Activated T-cell treated with anti-CD3 and anti-CD28 coated beads, Interleukin-2, amount 50 U/mL, for 24 hours (primary cell): ENCODE measurements at places on chromosomes 2 and 18.
A peak's percentile ranks its signal among the peaks of the same experiment; 100 is the strongest.

- H3K27me3 ChIP-seq, result no peaks in the 10 kb centered on the region
- DNase-seq, result no peak
- no peak overlapping the region for H3K27ac ChIP-seq
- no peak overlapping the region for H3K4me3 ChIP-seq
- no peaks in the 10 kb centered on the region for H3K4me1 ChIP-seq
- H3K36me3 ChIP-seq, result no peaks in the 10 kb centered on the region
These were observed 76.6 kb upstream of the GRB14 start for GRCh38 chr2:164697688-164698461.

- no peak for DNase-seq
- H3K27ac ChIP-seq, result no peak overlapping the region
- no peaks in the 10 kb centered on the region for H3K4me1 ChIP-seq
- no peak overlapping the region for H3K4me3 ChIP-seq
These were observed 61.5 kb downstream of the BARD1 start for GRCh38 chr2:214747992-214748391.

DNA sequence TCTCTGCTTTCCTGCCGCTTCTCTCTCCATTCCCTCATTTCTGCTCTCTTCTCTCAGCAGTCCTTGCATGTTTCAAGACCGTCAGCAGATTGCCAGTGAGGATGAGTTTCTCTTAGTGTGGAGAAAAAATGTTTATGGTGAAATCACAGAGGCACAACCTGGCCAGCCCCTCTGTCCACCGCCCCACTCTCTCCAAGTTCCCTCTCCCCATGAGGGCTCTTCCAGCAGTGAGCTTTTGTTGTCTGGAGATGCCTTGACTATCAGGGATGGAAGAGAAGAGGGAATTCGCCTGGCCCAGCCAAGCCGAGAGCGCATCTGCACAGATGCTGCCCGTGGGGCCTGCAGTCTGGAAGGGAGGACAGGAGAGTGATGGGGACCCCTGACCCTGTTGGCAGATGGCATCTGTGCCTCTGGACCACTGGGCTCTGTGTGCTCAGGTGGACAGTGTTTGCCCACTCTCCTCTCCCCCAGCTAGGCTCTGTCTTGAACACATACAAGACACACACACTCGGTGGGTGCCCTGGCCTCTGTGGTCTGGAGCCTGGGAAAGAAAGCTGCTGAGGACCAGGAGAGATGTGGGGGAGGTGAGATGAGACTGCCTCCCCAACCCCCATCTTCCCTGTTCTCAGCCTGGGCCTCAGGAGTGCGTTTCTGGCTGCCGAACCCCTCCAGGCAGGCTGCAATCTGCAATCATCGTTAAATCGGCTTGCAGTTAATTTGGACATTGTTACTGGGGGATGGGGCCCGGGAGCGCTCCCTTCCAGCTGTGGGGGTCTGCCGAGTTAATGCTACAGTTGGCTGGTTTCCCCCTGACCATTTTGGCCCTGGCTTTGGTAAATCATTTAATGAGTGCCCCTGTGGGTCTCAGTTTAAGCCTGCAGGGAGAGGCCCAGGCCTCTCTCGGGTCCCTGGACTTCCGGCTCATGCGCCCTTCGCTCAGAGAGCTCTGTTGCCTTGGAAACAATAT is 4.5 kb downstream of the ITM2C start:
- peaks cover 67% of the 10 kb centered on the region for H3K4me1 ChIP-seq
- H3K4me3 ChIP-seq, result no peak overlapping the region
- peaks cover 8% of the 10 kb centered on the region for H3K27me3 ChIP-seq

DNA sequence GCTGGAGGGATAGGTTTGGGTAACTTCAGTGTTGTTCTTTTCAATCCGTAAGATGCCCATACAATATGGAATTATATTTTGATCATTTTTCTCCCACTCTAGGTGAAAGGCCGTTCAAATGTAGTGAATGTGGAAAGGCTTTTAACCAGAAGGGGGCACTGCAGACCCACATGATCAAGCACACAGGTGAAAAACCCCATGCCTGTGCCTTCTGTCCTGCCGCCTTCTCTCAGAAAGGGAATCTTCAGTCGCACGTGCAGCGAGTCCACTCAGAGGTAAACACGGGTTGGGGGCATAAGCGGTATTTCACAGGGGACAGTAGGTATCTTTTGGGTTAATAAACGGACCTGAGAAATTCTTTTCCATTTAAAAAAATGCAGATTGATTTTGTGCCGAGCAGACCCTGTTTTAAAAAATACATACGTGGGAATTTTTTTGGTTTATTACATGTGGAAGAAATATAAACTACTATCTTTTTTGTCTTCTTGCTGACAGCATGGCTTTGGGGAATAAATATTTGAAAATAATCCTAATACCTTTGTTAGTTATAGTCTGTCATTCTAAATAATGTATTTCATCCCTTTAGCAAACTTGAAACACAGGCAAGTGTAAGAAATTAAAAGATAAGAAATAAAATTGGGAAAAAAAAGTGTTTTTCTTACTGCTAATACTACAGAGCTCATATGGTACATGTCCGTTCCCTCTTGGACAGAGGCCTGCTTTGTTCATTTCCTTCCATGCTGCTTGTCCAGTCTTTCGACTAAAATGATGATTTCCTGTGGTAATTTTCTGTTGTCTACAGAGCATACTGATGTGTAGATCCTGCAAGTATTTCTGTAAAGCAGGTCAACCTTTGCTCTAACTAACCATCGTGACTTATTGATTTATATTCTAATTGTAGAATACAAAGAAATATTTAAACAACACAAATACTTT is 53.3 kb downstream of the ZNF236 start:
- H3K27me3 ChIP-seq, result no peaks in the 10 kb centered on the region
- no peak for DNase-seq
- peaks cover 11% of the 10 kb centered on the region for H3K4me1 ChIP-seq

GRCh38 chr2:67561457-67561965 is 164.4 kb downstream of the ETAA1 start:
- no peaks in the 10 kb centered on the region for H3K4me1 ChIP-seq
- no peak for DNase-seq
- H3K27ac ChIP-seq, result no peak overlapping the region
- H3K4me3 ChIP-seq, result no peak overlapping the region
- H3K27me3 ChIP-seq, result no peaks in the 10 kb centered on the region

GRCh38 chr2:230677201-230677946 is 35.3 kb upstream of the CAB39 start:
- no peak for DNase-seq
- H3K36me3 ChIP-seq, result no peaks in the 10 kb centered on the region
- peak overlapping the region; percentile 50 for H3K27ac ChIP-seq
- peaks cover 25% of the 10 kb centered on the region for H3K4me1 ChIP-seq

GRCh38 chr18:46416706-46417638 is 240.0 kb downstream of the LOXHD1 start:
- no peaks in the 10 kb centered on the region for H3K27me3 ChIP-seq
- DNase-seq, result no peak
- H3K27ac ChIP-seq, result no peak overlapping the region
- H3K36me3 ChIP-seq, result no peaks in the 10 kb centered on the region

DNA sequence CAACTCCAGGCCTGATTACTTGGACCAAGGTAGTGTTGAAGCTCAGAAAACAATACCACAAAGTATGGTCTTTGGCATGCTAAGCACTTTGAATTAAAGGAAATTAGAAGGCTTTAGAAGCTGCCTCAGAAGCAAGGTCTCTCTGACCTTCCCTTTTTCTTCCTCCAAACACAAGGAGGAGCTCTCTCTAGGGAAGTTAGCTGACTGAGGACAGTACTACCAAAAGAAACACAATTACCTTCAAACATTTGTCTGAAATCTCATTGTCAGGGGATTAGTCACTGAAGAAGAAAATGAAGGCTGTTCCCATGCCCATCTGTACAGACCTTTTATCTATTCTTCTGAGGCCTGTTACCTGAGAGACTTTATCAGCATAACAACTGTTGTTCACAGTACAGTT is 279.3 kb downstream of the CDH20 start:
- peaks cover 20% of the 10 kb centered on the region for H3K27me3 ChIP-seq
- no peak overlapping the region for H3K27ac ChIP-seq
- no peak for DNase-seq
- no peak overlapping the region for H3K4me3 ChIP-seq
- H3K4me1 ChIP-seq, result no peaks in the 10 kb centered on the region
- H3K36me3 ChIP-seq, result no peaks in the 10 kb centered on the region

DNA sequence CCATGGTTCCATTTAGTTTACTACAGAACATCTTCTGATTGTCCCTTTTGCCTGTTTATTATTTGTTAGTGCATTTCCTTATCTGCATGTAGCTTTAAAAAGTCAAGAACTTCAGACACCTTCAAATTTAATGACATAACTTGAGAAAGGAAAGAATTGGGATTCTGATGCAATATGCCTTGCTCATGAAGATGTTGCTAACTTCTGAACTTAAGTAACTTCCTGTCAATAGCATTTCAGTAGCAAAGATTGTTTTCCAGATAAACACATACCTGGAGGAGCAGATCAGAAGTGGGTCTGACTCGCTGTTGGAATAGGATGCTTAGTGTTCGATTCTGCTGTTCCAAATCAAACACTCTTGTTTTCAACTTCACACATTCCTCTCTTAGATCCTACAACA is 190.2 kb upstream of the LYPD1 start:
- no peak overlapping the region for H3K27ac ChIP-seq
- no peak for DNase-seq
- H3K4me3 ChIP-seq, result no peak overlapping the region
- H3K4me1 ChIP-seq, result no peaks in the 10 kb centered on the region
- H3K27me3 ChIP-seq, result no peaks in the 10 kb centered on the region

DNA sequence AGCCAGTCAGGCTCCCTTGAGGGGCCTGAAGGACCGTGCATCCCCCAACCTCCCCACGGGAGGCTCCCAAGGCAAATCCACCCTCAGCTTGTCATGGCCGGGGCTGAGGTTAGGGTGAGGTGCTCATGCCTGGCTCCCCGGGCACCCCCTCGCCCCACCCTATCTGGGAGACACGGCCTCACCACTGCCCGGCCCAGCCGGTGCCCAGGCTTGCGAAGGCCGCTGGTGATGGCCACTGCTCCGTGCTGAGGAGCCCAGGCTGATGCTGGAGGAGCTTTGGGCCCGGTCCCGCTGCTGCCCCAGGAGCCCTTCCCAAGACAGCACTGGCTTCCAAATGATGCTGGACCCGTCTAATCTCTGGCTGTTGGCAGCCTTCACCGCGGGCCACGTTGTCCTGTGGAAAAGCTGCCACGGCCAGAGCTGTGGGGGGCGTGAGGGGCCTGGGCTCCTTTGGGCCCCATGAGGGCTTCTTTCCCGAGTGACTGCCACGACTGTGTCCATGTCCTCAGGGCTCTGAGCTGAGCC is 135.7 kb upstream of the CTDP1 start:
- H3K27ac ChIP-seq, result no peak overlapping the region
- DNase-seq, result no peak
- no peak overlapping the region for H3K4me3 ChIP-seq

- H3K4me1 ChIP-seq, result peaks cover 34% of the 10 kb centered on the region
- H3K27ac ChIP-seq, result peak overlapping the region; percentile 19
- peaks cover 20% of the 10 kb centered on the region for H3K36me3 ChIP-seq
- H3K4me3 ChIP-seq, result no peak overlapping the region
These were observed 130.6 kb downstream of the ATP9B start for GRCh38 chr18:79199691-79200374.

DNA sequence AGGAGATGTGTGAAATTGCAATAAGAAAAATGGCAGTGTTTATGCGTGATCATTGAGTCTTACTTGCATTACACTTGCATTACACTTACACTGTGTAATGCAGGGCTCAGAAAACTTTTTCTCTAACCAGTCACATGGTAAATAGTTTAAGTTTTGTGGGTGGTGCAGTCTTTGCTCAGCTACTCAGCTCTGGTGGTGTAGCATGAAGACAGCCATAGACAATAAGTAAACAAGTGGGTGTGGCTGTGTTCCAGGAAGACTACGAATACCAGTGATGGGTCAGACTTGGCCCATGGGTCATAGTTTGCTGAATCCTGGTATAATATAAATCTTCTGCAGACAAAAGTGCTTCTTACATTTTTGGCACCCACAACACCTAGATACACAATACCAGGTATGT is 115.6 kb upstream of the CYP1B1 start:
- no peak for DNase-seq
- H3K4me1 ChIP-seq, result no peaks in the 10 kb centered on the region
- no peak overlapping the region for H3K4me3 ChIP-seq
- H3K36me3 ChIP-seq, result no peaks in the 10 kb centered on the region
- no peak overlapping the region for H3K27ac ChIP-seq

GRCh38 chr18:62126737-62127136 is 60.1 kb downstream of the PIGN start:
- H3K4me3 ChIP-seq, result no peak overlapping the region
- no peak overlapping the region for H3K27ac ChIP-seq
- DNase-seq, result no peak
- peaks cover 8% of the 10 kb centered on the region for H3K36me3 ChIP-seq
- no peaks in the 10 kb centered on the region for H3K27me3 ChIP-seq

DNA sequence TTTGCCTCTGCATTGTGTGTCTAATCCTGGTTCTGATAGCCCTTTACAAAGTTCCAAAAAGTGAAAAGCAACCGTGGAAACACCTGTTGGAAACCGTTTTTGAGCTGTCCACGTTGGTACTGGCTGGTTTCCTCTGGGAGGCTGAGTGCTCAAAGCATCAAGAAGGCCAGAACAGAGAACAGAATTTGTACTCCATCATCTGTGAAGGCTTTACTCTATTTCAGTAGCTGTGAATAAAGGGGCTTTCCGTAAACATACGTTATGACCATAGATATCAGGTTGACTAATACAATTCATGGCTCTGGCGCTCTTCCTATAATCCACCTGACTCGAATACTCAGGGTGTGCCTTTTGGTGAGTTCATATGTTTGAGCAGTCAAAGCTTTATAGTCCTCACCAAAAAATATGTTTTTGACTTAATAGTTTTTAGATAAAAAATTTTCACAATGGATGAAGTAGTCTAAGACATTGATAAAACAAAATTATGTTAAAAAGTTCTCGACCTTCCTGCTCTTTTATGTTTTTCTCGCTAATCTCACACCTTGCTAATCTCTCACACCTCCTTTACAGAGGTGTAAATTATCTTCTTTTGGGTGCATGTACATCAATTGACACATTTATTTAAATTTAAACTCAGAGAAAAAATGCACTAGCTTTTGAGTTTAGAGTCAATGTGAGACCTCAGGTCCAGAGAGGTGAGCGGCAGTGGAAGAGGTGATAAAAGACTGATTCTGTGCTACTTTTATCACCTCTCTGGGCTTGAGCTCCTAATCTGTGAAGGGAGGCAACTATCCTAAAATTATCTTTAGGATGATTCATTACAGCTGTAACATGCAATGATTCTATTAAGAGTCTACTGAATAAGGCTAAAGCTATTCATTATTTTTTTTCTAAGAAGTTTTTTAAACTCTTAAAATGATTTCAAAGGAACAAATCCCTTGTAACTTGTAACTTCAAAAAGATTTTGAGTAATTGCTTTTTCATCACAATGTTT is 65.3 kb downstream of the CXCR4 start:
- H3K27me3 ChIP-seq, result no peaks in the 10 kb centered on the region
- H3K36me3 ChIP-seq, result no peaks in the 10 kb centered on the region
- peak overlapping the region; percentile 56 for H3K4me3 ChIP-seq
- no peak for DNase-seq
